ENCODE measurements at places on chromosomes 4 and X.

- DNase-seq, result no peak
These were observed 1072.3 kb downstream of the RAPGEF2 start for GRCh38 chr4:160175064-160175643.

- DNase-seq, result no peak
These were observed 108.6 kb downstream of the PPP3CA start for GRCh38 chr4:101238706-101239105.

DNA sequence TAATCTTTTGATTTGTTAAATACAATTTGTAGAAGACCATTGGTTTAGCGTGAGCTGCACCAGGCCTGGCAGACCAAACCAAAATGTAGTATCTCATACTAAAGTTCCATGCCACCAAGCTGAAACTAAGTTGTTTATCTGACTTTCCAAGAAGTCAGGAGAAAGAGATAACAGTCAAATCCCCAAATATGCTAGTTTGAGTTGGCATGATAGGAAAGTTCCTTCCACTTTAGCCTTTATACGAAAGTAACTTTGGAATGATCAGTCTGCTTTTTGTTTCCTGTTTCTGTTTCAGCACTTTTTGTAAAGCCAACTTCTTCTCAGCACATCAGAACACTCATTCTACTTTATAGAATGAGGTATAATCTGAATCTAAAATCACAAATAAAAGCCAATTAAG lies 449.2 kb downstream of the GRXCR1 start:
- DNase-seq, result no peak

- DNase-seq, result no peak
These were observed 20.6 kb upstream of the SUPT20HL2 start for GRCh38 chrX:24334461-24334860.

DNA sequence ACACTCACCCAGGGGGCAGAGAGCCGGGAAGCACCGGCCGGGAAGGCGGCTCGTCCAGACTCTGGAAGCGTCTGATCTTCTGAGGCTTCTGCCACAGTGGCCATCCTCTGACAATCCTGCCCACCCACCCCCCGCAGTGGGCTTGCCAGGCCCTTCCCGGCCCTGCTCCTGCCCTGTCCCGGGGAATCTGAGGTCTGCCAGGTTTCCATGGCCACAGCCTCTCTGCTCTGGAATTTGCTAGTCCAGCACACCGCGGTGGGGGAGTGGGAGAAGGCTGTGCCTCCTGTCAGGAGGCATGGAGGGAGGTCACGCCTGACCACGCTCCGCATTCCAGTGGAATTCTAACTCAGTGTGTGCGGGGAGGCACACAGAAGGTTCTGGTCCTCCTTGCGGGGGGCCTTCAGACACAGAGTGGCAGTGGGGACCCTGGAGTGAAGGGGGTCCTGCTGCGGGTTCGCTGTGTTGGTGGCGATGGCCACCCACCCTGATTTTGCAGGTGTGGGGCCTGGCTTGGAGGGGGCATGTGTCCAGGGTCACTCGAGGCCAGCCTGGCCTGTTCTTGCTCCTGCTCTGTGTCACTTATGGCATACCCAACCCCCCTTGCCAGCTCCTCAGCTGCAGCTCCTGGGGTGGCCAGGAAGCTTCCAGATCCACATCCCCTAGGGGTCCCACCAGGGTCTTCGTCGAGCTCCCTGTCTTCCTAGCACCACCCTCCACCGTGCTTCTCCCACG lies 55.6 kb upstream of the ADRA2C start:
- DNase-seq, result peak; percentile 84

- DNase-seq, result no peak
These were observed 10.8 kb upstream of the SFRP2 start for GRCh38 chr4:153799694-153800074.

DNA sequence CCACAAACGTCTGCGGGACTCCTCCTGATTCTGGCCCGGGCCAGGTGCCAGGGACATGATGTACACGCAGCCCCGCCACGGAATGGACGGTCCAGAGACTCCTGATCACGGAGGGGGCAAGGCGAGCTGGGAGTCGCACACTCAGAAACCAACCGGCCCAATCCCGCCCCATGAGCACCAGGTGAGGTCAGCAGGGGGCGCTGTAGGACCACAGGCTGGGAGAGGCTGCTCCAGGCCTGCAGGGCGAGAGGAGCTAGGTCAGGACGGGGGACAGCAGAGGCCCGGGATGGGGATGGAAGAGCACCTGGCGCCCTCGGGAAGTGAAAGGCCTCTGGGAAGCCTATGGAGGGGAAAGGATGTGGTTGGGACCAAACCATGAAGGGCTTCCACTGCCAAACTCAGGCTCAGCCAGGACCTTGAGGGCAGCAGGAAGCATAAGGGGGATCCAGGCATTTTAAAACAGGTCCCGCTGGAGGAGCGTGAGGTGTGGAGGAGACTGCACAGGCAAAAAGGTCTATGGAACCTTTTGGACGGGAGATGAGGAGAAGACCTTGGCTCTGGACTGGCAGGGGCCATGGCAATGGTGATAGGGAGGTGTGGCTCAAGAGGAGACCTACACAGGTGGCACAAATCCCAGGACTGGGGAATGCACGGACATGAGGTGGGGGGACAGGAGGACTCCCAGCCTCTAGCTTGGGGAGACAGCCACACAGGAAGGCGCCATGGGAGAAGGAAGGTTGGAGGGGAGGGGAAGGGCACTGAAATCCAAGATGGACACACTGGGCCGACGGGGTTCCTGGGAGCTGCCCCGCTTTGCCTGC lies 79.2 kb downstream of the MTMR1 start:
- DNase-seq, result peak; percentile 17

- no peak for DNase-seq
These were observed 1492.5 kb upstream of the PABPC4L start for GRCh38 chr4:135694066-135694465.

- no peak for DNase-seq
These were observed 258.5 kb downstream of the PABPC4L start for GRCh38 chr4:133943081-133943480.

DNA sequence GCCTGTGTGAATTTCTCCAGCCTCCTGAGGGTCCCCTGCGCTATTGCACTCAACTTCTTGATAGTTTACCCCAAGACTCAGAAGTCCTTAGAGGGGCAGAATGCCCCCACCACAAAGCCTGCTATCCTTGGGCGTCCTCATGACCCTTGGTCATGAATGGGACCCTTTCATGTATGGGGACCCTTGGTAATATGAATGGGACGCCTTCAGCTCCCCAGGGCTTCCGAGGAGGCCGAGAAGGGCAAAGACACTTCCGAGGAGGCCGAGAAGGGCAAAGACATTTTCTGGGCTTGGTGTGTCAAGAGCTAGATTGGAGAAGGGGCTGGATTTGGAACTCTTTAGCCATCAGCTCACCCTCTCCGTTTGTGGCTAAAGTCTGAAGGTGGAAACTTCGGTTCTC lies 8.6 kb downstream of the SHOX start:
- no peak for DNase-seq

DNA sequence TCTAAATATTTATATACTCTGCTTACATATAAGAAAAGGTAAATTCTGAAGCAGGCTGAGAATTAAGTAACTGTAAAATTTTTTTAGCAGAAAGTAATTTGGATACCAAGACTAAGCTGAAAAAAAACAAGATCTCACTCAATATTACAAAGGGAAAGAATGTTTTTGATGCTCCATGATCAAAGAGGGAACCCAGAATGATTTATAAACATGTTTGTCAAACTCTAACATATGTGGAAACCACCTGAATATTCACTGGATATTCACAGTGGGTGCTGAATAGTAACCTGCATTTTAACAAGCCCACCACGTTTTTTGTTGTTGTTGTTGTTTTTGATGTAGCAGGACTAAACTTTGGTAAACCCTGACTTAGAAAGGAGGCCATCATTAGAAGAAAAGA lies 324.9 kb upstream of the GATB start:
- no peak for DNase-seq

GRCh38 chr4:1950369-1950768 lies 58.4 kb downstream of the NELFA start:
- DNase-seq, result no peak

DNA sequence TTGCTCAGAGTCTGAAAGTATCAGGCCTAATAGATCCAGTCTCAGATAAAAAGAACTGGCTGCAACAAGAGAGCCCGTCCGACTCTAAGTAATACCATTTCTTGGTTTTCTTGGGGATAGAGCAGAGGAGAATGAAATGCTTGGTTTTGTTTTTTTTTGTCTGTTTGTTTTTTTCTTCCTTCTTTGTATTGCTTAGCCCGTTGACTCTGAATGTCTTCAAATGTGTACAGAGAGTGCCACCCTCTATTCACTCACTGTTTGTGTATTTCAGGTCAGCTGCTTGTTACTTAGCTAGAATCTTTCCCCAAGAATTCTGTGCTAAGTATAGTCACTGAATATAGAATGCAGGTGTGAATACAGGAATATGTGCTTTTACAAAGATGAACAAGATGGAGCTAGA lies 5.7 kb upstream of the TMEM156 start:
- no peak for DNase-seq

DNA sequence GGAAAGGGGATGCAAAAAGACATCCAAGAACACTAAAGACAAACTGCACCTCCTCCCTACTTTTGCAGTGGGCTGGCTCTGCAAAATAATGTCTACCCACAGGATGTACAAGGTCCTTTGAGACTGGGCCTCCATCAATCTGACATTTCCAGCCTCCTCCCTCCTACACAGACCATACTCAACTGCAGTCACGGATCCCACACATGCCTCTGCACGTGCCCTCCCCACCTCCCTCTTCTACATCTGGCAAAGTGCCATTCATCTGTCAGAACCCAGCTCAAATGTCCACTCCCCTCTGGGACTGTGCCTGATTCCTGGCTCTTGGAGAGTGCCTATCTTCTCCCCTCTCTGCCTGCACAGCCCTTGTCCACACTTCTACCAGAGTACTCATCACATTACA lies 50.3 kb downstream of the CHRDL1 start:
- no peak for DNase-seq

DNA sequence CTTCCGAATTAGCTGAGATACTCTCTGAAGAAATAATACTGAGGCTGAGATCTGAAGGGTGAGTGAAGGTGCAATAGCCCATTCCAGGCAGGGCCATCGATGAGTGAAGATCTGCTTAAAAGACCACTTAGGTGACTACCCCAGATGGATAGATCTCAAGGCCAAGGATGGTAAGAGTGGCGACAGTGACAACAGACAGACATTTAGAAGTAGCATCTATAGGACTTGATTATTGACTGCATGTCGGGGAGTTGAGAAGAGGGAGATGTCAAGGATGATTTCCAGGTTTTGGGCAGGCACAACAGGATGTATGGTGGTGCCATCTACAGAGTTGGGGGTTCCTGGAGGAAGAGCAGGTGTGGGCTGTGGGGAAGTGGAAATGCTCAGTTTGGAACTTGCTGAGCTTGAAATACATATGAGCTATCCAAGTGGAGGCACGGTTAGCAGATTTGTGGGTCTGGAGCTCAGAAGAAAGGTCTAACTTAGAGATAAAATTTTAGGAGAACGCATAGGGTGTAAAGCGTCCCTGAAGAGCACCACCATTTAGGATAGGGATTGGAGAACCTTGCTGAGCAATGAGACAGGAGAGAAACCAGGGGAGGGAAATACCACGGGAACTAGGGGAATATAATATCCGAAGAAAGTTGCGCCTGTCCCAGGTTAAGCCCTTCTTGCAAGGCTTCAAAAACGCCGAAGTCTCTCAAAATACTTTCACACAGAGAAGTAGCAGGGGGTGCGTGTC lies 688 bp downstream of the UFSP2 start:
- DNase-seq, result no peak

GRCh38 chrX:37701588-37701987 lies 16.0 kb downstream of the XK start:
- DNase-seq, result no peak

DNA sequence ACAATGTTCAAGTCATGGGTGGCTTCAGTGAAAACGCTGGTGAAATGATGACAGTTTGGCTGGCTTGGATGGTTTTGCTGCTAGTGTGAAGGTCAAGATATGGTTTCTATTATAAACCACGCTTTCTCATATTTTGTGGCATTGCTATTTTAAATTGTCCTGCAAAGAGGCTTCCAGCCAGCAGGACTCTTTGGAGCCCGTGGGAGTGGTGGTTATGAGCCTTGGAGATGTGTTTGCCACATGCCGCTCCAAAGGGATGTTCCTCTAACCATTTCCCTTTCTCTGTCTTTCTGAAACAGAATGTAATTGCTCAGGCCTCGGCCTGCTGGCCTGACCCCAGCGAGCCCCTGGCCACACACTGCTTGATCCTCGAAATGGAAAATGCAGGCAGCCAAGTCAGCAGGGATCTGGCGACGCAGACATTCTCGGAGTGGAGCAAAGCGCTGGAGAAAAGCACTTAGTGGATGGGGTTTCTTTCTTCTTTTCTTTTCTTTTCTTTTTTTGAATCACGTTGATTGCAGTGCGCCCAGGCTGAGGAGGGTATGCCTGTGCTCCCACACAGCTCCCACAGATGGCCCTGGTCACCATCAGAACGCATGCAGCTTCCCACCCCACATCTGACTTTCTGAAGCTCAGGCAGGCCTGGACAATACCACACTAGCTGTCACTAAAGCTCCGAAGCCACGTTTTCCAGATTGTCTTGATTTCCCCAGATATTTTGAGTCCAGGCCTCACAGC lies 114.0 kb downstream of the ENPP6 start:
- DNase-seq, result no peak

DNA sequence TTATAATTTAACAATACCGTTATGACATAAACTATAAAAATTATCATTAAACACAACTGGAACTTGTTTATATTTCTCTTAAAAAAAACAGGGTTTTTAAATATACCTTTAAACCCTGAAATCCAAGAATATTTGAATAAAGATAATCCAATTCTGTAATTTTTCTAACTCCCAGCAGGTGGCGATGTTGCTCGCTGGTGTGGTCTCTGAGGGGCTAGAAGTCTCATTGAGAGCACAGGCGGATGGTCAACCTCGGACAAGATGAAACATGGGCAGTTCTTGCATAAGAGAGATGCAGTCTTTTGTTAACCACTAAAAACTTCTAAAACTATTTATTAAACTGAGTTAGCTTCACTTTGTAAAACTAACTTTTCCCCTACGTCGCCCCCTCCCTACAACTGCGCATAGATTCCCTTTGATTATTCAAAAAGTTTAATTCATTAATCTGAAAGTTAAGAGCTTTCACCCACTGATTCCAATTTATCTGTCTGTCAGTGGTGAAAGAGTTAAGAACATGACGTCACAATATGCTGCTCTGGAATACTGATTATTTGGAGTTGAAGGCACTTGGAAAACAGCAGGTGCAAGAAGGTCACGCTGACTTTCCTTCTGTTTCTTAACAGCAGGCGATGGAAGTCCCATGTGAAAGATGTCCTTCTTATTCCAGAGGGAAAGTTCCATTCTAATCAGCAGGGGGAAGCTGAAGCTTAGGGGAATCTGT lies 29.5 kb downstream of the DMP1 start:
- no peak for DNase-seq

- no peak for DNase-seq
These were observed 63.4 kb downstream of the CHRDL1 start for GRCh38 chrX:110732266-110732665.

GRCh38 chr4:14452764-14453163 lies 549.5 kb upstream of the CPEB2 start:
- no peak for DNase-seq

GRCh38 chrX:25004485-25005032 lies 11.2 kb downstream of the ARX start:
- DNase-seq, result no peak

GRCh38 chrX:71184092-71184491 lies 38.9 kb upstream of the GJB1 start:
- DNase-seq, result no peak
